Activated T-cell treated with anti-CD3 and anti-CD28 coated beads, Interleukin-2, amount 50 U/mL, for 1 hour (primary cell): ENCODE measurements at places on chromosomes 7 and 10.
A peak's percentile ranks its signal among the peaks of the same experiment; 100 is the strongest.

DNA sequence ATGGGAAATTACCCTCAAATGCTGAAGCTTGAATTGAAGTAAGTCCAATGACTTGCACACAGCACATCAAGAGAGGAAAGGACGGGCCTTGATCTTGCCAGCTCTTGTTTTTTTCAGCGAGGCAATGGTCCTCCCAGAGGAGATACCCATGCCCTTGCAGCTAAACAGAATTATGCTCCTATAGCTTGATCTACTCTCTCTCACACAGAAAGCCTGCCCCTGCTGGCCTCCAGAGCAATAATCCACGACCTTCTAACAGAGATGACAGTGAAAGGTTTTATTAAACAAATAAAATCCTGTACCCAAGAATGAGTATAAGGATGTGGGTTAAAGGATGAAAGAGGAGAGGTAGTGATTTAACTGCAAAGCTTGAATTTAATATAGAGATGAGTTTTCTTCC, 268.0 kb downstream of the ADRA2A start:
- DNase-seq = no peak

GRCh38 chr10:117492504-117492903, 50.0 kb upstream of the EMX2 start:
- no peak for DNase-seq

- no peak for DNase-seq
These were observed 140.9 kb downstream of the CHN2 start for GRCh38 chr7:29335188-29336083.

- peak; percentile 20 for DNase-seq
These were observed 51.3 kb upstream of the FRMD4A start for GRCh38 chr10:14382022-14382421.

DNA sequence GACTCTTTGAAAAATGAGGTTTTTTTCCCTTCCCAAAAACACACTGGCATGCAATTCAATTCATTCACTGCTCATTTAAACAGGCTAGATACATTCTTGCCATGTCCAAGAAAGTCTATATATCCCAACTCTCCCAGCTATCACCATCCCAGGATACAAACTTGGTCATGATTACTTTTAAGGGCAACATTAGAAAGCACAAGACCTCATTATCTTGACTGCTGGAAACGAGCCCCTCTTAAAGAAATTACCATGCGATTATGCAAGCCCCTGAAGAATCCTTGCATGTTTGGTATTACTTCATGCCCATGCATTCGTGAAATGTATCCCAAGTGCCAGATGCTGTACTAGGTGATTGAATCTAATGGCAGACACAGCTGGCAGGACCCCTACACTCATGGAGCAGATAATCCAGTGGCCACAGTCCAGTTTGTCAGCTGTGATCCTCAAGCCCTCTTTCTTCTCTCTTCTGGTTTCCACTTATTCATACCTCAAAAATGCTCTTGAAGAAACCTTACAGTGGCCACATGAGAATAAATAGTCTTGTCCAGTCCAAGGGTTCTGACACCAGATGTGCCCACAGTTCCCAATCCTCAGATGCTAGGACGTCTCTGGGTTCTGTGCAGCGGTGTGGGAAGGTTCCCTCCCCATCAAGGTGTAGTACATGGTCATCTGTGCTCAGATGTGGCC, 103.7 kb upstream of the HABP2 start:
- no peak for DNase-seq

GRCh38 chr10:62052276-62052675, 150.8 kb downstream of the ARID5B start:
- DNase-seq = no peak

DNA sequence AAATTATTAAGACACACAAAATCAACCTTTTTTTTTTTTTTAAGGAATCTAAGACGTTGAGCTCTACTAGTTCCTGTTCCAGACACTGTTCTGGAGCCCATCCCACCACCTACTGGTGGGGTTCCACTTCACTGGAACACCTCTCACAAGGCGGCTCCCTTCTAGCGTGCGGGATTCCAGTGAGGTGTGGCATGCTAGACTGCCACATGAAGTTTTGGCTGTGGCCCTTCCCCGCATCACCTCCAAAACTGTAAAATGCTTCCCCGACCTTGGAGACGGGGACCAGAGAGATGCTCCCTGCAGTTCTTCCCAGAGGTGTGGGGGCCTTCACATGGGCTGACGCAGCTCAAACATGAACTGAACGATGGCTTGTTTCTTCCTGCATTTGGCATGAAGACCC, 12.6 kb downstream of the FAM53B start:
- no peak for DNase-seq

- DNase-seq = no peak
These were observed 20.5 kb downstream of the GPER1 start for GRCh38 chr7:1108264-1108920.

- DNase-seq = no peak
These were observed 47.1 kb downstream of the NT5C2 start for GRCh38 chr10:103145860-103146466.

DNA sequence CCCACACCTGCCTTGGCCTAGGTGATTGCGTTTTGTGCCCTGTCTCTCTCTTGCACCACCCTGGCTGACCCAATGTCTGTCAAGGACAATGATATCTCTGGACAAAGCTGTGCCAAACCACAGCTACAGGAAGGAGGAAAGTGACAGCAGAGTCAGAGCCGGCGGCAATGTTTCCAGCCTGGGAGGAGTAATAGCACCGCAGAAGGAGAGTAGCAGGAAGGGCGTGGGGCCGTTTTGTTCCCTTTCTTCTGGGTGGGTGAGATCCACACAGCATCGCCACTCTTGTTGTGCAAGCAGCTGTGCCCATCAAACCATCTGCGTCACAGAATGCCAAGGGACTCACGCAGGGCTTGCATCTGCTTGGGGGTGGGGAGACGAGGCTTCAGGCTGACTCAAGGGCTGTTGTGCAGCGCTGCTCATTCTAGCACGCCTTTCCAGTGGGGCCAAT, 341.6 kb upstream of the AUTS2 start:
- no peak for DNase-seq

GRCh38 chr10:80457554-80458262, 3.6 kb downstream of the TSPAN14 start:
- peak; percentile 22 for DNase-seq

DNA sequence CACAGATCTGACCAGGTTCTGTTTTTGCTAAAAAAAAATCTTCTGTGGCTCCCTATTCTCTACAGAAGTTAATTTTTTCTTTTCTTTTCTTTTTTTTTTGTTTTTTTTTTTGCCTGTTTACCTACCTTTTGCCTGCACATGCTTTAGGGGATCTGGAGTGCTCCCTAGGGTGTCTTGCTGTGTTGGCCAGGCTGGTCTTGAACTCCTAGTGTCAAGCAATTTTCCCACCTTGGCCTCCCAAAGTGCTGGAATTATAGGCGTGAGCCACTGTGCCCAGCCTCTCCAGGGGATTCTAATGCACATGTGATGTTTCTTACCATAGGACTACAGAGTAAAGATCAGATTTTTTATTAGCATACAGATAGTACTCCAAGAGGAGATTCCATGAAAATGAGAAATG, 10.6 kb downstream of the CCSER2 start:
- no peak for DNase-seq

DNA sequence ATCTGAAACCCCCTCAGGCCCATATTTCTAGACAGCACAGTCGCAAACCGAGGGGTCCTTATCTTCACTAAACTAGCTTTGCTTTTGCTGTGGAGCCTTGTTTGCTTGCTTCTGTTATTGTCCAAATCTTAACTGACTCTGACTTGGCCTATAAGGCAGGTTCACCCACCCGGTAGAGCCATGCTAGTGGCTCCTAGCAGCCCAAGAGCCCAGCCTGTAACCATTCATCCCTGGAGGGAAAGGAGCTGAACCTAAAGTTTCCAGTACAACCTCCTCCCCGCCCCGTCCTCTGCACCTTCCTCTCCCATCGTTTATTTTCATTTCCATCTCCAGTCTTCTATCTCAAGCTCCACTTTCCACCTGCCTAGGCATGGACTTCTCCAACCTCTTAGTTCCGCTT, 345.7 kb downstream of the PTPRN2 start:
- no peak for DNase-seq

DNA sequence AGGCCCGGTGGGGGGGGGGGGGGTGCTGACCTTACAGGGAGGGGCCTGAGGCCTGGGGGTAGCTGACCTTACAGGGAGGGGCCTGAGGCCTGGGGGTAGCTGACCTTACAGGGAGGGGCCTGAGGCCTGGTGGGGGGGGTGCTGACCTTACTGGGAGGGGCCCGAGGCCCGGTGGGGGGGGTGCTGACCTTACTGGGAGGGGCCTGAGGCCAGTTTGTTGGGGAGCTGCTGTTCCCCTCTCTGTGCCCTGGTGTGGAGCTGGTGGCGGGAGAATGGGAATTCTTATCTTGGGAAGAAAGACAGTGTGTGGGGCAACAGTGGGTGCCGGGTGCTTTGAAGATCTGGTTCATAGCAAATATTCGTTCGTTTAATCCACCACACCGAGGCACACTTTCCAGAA, 46.6 kb upstream of the CFAP46 start:
- no peak for DNase-seq

DNA sequence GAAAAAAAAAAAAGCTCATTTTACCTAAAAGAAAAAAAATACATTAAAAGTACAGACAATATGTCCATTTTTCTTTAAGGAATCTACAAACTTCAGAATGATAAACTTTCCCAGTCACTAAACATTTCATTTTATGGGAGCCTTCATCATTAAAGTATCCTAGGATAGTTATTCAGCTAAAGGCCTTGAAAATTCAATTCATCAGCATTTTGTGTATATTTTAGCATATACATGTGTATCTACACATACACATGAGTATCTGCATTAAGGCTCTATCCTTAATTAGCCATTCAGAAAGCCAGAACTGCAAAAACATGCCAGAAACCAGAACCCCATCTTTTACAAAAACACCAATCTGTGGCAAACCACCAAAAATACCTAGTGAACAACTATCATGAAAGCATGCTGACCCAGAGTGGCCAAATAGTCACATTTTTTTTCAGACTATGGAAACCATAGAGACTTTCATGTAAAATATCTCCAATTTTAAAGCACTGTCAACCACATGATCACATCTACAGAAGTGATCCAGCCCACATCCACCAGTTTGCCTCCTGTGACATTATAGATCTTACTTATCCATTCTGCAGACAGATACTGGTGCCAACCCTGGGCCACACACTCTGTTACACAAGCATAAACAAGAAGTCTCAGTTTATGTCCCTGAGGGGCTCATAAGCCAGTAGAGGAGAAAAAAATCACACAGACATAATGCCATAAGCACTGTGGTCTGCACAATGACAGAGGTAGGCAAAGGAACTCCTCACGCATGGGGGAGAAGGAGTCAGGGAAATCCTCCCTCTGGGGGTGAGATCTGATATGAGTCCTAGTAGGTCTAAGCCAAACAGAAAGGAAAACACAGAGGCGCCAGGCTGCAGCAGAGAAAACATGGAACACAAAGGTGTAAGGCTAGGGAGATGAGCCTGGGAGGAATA, 79.2 kb downstream of the SRPK2 start:
- no peak for DNase-seq

DNA sequence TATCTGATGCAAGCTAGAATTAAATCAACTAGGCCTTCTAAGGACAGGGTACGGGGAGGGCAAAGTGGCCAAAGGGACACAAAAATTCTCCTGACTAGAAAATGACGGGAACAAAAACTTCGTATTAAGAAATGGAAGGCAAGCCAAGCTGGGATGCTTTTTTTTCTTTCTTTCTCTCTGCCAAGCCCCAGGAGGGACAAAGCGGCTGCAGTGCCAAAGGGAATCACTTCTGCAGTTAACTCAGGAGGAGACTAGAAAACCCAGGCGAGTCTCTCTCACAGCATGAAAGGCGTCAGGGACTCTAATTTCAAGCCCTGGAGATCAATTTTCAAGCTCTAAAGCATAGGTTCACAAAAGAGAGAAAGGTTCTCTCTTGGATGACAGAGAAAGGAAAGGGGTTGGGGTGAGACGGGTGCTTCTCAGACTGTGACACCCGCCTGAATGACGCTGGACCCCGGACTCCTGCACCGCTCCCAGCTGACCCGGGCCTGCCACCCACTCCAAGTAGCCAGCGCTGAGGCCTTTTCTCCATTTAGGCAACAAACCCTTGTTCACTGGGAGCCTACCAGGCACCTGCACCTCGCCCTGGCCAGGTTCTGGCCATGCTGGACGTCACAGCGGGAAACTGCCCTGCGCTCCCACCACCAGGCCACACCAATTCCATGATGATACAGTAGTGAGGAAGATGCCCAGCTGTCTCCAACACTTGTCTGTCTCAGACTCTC, 56.5 kb downstream of the KIAA1549 start:
- DNase-seq = no peak

- no peak for DNase-seq
These were observed 373.9 kb downstream of the KCNMA1 start for GRCh38 chr10:77263700-77264099.

GRCh38 chr10:21141946-21142492, 244.9 kb upstream of the NEBL start:
- DNase-seq = no peak

GRCh38 chr7:70710011-70710480, 421.9 kb upstream of the GALNT17 start:
- no peak for DNase-seq

DNA sequence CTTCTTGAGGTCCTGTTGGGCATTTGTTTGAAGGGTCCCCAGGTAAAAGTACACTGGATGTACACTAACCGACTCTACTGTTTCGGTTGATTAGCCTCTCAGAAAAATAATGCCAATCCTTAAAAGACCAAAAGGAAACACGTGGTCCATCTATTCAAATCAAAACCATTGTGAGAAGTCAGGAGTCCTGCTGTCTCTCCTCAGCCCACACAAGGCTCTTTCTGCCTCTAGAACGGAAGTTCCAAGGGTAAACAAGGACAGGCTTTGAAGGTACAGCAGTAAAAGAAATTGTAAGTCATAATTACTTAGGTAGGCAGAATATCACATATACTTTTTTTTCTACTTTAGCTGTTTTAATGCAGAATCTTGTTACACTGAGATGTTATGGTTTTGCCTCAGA, 71.7 kb upstream of the TPK1 start:
- DNase-seq = no peak

- no peak for DNase-seq
These were observed 75.0 kb upstream of the HECTD2 start for GRCh38 chr10:91335147-91335546.

GRCh38 chr7:86448856-86449255, 194.9 kb upstream of the GRM3 start:
- DNase-seq = no peak

- no peak for DNase-seq
These were observed 24.5 kb upstream of the GTF2IRD1 start for GRCh38 chr7:74429153-74429747.

- no peak for DNase-seq
These were observed 196.5 kb downstream of the HERPUD2 start for GRCh38 chr7:35498416-35498815.

DNA sequence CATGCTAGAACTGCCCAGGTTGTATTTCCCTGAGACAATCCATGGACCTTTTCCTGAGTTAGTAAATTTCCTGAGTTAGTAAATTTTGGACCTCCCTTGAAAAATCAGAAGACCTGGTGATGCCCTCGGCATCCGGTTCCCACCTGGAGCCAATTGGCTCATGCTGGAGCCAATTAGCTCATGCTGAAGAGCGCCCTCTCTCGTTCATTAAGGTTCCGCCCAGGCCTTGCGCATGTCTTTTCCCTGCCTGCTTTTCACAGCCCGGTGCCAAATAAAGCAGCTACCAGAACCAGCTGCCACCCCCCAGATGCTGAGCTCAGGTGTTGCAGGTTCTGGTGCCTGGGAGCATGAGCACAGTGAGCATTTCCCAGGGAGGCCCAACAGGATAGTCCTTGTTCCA, 96.2 kb downstream of the APBB1IP start:
- DNase-seq = no peak
